Left renal cortex interstitium (tissue), 4 donors: ENCODE measurements at places on chromosomes 1 and 21.

DNA sequence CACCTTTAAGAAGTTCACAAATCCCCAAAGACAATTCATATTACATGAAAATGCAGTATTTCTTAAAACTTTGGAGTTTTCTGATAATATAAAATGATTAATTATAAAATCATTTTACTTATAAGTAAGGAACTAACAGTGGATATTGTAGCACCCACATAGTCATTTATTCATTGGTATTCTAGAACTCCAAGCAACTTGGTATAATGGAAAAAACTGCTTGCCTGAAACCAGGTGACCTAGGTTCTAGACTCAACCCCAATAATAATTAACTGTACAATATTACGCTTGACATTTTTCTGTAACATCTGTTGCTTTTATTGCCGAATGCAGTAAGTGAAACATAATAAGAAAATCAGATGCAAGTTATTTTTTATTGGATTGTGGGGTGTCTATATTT, 2.4 kb downstream of the PLA2G4A start:
- DNase-seq = no peak

DNA sequence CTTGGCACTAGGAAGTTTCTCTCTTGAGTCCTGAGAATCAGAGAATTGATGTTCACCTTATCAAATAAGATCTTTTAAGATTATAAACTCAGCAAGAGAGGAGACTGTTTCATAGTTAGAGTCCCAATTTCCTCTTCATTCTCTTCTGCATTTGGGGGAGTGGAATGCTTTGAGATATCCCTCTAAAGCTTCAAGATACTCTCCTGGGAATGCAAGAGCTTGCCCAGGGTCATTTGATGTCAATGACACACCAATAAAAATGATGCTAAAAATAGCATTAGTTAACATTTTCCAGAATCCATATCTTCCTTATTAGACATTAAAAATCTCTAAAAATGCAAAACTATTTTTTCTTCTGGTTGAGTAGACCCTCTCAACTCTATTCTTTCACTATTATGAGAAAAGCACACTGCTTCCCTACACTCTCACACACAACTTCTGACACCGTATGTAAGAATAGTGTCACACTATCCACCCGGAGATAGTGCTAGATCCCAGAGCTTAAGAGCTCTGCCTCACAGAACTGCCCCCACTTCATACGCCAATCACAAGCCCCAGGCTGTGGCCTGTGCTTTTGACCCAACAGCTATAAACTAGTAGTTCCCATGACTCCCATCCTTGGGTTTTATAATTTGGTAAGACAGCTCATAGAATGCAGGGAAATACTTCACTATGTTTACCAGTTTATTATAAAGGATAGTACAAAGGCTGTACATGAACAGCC, 399.9 kb upstream of the RUNX1 start:
- DNase-seq = no peak

DNA sequence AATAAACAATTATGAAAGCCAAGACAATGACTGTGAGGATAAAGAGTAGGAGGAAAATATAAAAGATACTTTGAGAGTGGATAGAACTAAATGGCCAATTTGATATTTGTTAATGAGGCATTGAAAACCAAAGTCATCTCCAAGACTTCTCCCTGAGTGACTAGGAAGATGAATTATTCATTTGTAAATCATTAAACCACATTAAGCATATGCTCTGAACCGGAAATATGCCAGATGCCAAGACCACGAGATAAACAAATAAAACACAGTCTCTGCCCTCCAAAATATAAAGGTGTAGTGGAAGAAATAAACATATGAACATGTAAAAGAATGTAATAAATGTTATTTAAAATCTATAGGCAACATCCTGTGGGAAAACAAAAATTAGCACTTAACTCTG, 78.8 kb downstream of the MRPL39 start:
- DNase-seq = no peak

DNA sequence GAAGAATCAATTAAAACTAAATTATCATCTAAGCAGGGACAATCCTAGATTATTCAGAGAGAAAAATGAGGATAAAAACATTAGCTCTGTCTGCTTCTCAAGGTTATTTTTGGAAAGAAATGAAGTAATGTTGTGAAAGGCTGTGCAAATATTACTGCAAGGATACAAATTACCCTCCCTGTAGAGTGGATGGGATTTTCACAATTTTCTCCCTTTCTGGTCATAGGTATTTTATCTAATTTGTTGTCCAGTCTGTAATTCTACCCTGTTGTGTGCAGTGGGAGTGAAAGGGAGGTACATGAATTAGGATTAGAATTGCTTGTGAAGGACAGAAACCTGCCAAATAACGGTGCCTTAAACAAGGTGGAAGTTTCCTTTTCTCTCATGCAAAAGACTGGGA, 54.7 kb downstream of the MAP3K7CL start:
- no peak for DNase-seq

DNA sequence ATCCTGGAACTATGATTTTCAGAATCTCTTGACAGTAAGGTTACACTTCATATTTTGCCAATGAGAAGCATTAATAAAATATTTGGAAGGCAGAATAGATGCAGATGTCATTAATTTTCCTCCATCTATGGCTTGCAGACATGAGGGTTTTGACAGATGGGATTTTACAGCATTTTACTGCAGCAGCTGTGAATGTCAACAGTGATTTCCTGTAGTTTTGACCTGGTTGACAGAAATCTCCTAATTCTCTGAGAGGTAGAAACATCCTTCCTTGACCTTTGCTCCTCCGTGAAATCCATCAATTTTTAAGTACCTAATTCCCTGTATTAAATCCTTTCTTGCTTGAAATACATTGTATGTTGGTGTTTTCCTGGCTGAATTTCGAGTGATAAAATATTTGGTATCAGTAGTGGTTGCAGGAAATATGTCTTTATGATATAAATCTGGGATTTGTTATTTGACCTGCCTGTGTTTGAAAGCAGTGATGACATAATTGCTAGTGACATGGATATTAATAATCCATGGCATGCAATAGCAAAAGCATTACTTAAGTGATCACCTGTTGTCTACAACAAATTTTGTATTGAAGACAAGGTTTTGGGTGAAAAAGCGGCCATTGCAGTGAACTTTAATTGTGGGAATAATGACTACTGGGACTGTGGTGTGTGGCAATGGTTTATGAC, 73.9 kb downstream of the HLX start:
- DNase-seq = no peak

GRCh38 chr1:207418351-207418750, 35.8 kb upstream of the CR2 start:
- no peak for DNase-seq

GRCh38 chr1:209768354-209768774, 12.5 kb downstream of the TRAF3IP3 start:
- no peak for DNase-seq

GRCh38 chr1:24948079-24948827, 18.2 kb upstream of the RUNX3 start:
- DNase-seq = no peak

GRCh38 chr1:234313171-234313570, 60.1 kb upstream of the COA6 start:
- DNase-seq = no peak

DNA sequence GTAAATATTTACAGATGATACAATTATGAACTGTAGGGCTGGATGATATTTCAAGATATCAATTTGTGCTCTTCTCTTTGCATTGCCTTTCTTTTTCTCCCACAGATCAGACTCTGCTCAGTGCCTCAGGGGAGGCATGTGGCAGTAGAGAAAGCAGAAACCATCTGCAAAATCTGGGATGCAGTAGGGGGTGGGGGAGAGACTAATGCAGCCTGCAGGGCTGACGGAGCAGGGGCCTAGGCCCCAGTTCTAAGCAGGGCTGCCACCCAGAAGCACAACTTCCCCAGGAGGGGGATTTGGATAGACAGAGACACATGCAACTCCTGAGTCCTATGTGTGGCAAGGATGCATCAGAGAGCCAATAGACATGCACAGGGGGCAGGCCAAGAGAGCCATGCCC, 511.6 kb downstream of the SMYD3 start:
- DNase-seq = no peak

DNA sequence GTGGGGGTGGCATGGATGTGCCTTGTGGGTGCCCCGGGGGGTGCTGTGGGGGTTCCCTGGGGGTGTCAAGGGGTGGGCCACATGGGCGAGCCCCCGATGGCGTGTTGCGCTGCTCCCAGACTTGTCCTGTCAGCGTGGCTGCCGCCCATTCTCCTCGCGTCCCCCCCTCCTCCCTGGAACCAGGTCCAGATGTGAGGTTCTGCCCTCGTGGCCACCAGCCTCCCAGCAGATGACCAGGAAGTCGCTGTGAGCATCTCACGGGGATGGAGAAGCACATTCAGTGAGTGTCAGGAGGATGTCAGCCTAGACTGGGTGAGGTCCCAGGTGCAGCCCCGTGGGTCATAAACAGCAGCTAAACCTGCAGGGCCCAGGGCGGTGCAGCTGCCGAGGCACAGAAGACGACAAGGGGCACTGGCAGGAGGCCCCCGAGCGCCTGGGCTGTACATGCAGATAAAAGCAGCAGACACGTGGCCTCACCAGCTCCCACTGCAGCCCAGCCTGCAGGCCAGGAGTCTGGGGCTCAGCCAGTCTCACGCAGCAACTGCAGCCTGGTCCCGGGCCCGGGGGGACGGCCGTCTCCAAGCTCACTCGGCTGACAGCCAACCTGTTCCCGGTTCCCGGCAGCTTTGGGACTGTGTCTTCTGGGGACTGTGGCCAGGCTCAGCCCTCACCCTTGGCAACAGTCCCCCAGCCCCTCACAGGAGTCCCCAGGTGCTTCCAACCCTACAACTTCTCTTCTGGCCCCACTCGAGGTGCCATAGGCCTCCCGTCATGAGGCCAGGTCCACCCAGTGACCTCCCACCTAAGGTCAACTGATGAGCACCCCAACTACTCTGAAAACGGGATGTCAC, 17.5 kb upstream of the COL6A2 start:
- no peak for DNase-seq

GRCh38 chr1:109791495-109792043, 27.8 kb upstream of the EPS8L3 start:
- DNase-seq = no peak

- no peak for DNase-seq
Observed at GRCh38 chr1:22788254-22788661, 77.6 kb downstream of the EPHB2 start.

DNA sequence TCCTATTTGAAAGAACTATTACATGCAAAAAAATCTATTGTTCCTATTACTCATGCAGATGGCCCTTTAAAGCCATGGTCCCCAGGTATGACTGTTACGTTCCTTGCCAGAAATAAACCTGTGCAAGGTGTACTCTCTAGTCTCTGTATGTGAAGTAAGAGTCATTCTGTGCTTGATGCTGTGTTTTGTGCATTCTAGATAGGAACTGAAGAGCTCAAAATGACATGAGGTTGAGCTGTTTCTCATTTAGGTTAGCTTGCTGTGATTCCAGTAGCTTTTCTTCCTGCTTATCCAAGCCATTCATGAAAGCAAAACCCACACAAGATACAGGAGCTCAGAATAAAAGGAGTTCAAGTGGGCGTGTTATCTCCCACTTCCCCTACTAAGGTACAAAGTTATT, 64.3 kb upstream of the ZNF326 start:
- DNase-seq = no peak

DNA sequence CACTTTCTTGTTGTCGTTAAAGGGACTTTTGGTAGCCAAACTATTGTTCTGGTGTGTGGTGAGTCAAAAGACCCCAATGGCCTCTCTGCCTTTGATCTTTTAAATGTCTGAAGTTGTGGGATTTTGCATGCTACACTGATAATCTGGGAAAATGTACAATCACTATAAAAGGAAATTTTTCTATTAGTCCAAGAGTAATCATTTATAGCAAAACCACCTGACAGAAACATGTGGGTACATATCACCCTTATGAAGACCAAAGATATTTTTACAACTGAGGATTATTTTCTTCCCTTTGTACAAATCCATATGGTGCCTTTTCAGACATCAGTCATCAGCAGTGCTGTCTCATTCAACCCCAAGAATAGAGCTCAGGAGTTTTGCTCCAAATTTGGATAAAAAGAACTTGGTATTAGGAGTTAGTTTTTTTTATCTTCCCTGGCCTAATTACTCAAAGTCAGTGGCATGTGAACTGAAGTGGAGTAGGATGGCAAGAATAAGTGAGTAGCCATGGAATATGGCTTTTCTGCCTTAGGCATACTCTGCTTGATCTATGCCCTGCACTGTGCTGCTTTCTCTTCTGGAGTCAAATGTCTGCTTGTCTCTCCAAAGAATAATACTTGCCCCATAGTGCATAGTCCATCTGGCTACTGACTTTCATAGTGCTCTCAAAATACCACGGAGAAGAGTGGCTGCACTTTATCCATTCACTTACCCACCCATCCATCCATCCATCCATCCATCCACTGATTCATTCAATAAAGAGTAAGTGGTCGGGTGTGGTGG, 13.5 kb downstream of the GREM2 start:
- DNase-seq = no peak

DNA sequence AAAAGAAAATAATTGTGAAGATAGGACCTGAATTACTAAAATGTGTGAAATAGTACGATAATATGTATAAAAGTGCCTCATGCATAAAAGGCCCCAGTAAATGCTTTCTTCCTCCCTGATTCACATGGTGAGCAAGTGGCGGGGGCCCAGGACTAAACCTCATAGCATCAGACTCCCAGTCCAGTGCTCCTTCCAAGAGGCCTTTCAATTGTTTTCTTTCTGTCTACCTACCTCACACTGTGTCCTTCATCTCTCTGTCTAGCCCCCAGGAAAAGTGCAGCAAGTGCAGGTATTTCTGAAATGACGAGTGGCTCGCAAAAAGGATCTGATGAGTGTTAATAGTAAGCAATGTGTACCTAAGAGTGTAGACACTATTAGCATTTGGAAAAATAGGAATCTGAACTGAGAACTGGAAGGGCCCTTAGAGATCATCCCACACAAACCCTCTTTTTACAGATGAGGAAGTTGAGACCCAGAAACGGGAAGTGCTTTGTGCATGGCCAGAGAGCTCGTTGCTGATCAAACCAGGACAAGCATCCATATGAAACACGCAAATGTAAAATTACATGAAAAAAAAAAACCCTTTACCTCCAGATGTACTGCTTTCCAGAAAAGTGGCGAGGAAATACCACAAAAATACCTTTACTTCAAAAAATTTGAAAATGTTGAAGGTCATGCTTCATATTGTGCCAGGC, 118.2 kb upstream of the HOOK1 start:
- no peak for DNase-seq

GRCh38 chr1:200741551-200742207, 3.0 kb downstream of the CAMSAP2 start:
- no peak for DNase-seq

DNA sequence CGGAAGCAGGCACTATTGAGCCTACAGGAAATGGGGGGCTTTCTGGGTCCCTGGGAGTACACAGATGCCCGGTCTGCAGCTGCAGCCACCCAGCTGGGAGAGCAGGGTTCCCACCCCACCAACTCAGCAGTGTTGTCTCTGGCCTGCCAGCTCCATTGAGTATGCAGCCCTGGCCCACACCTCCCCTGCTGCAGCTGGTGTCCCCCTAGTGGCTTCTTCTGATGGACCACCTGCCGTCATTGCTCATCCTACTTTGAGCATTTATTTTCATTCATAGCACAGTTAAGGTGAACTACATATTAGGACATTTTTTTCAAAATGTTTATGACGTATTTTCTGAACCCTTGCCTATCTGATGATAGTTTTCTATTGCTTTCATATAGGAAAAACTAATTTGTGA, 189.8 kb upstream of the LYPLAL1 start:
- DNase-seq = no peak
